Renal cortical epithelial cell (primary cell): ENCODE measurements at places on chromosomes 3 and 15.
A peak's percentile ranks its signal among the peaks of the same experiment; 100 is the strongest.

DNA sequence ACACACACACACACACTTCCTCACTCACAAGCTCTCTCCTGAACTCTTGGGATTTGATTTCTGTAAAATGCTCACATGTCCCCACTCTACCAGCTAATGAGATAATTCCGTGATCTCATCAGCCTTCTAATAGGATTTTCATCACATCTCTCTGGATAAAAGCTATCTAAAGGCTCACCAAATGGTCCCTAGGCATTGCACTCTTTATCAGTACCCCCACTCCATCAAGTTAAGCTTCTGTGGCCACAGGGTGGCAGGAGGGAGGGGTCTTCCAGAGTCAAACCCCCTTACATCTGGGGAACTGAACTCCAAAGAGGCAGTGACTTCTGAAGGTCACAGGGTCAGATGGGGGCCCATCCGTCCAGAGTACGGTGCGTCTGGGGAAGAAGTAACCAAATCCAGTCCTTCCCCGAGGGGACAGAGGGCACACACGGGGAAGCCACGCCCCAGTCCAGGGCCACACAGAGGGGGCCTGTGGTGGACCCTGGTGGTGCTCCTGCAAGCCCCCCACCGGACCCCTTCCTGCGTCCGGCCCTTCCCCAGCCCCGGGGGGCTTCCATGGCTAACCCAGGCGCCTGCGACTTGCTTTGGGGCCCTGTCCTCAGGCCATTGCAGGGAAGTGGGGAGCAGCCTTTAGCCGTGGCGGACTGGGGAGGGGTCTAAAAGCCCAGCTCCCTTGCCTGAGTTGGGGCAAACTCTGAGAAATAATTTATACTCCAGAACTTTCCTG lies 25.5 kb downstream of the CPN2 start:
- no peak for DNase-seq

DNA sequence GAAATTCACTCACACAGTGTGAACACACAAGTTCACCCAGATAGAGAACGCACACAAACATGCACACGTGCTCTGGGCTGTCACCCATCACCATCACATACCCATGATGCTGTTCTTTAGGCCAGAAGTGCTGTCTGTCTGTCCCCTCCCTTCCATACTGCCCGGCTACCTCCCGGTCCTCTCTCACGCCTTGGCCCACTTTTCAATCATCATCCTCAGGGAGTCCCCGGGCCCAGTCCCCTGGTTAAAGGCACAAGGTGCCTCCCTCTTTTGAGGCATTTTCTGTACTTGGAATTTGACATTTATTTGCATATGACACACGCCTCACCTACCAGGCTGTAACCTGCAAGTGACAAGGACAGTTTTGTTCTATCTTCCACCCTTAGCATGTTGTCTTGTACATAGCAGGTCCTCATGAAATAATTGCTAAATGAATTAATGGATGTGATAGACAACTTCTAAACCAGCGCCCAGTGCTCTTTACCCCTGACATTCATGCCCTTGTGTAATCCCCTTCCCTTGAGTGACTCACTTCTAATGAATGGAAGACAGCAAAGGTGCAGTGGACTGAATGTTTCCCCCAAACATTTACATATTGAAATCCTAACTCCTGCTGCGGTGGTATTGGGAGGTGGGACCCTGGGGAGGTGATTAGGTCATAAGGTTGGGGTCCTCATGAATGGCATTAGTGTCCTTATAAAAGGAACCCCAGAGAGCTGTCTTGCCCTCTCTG lies 73.9 kb upstream of the ADPGK start:
- peak; percentile 9 for DNase-seq

GRCh38 chr15:94375997-94376396 lies 144.6 kb downstream of the MCTP2 start:
- no peak for DNase-seq

- no peak for DNase-seq
These were observed 258.9 kb upstream of the THBS1 start for GRCh38 chr15:39321977-39322376.

DNA sequence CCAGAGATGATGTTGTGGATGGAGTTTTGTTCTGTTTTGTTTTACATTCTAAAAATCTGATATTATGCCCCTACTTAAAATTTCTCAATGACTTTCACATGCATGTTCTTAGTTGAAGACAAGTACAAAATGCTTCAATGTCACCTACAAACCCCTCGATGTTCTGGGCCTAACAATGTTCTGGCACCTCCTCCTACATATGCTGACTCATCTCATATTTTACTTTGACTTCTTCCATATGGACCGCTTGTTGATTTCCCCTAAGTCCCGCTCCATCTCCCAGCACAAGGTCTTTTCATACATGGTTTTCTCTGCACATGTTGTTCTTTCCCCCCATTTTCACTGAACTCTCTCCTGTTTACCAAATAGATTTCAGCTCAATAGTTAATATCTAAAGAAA lies 441.4 kb downstream of the CNTN6 start:
- DNase-seq = no peak

DNA sequence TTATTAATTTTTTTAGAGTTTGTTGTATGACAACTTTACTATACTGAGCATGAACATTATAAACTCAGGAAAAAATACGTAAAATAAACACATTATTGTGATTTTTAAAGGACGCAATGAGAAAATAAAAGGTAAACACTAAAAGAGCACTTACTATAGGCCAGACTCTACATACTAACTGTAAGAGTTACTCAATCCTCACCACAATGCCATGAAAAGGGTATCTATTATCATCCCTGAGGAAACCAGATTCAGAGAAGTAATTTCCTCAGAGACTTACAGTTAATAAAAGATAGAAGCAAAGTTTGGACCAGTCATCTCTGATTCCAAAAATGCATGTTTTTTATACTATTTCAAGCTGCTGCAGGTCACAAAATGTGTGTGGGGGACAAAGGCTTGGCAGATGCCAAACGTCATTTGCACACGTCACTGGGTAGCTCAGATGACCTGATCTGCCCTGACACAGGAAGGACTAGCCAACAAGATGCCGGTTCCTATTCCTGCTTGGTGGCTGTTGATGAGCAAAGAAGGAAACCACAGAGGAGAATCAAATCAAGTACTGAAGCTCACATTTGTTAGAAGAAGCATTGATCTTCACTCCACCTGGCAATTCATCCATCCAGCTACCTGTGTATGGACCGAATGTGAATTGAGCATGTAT lies 42.3 kb downstream of the KLHL6 start:
- no peak for DNase-seq

DNA sequence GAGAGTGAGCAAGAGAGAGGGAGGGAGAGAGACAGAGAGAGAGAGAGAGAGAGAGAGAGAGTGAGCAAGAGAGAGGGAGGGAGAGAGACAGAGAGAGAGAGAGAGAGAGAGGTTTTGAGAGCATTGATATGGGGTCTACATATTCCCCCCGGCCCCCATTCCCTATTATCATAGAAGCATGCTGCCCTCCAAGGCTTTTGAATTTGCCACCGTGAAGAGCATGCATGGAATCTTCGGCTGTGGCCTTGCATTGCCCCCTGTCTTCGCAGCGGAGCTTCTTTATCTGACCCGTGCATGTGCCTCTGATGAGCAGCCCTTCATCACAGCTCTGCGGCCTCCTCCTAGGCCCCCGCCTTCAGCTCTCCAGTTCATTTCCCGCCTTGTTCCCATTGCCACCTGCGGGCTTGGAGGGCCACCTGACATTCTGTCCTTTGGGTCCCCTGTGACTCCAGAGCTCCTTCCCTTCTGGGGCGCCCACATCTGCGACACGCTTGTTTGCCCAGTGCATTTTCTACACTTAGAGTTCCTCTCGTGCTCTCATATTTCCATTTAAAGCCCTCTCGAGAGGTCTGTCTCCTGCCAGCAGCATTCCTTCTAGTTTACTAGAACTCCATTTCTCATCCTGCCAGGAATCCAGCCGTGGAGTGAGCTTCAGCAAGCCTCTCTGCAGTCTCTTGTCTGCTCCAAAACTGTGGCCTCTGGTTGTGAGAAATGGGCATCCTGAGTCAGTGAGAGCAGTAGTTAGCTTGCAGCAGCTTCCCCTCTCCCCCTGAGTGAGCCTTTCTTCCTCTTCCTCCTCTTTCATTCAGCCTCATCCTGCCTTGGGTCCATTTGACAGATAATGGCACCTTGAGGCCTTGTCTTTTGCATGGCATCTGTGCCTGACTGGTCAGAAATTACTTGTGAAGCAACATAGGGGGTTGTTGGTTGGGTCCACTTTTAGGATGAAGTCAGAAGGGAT lies 25.3 kb downstream of the LPP start:
- no peak for DNase-seq

DNA sequence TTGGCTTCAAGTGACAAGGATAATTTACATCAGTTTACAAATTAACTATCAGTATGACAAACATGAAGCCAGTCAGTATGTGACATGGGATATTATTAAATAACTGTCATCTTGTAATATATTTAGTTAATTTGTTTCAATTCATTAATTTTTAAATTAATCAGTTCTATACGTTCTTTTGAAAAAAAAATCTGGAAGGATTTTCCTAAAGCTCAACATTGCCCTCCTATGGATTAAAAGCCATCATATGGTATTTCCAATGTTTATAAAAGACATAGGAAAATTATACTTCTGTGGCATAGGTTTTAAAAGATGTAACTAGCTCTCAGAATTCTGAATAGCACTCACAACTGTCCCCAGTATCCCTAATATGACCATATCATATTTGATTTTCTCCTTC lies 134.4 kb downstream of the PLOD2 start:
- DNase-seq = no peak

GRCh38 chr3:127131424-127132170 lies 61.3 kb upstream of the PRR23E start:
- DNase-seq = no peak

GRCh38 chr3:141876891-141877621 lies 613 bp downstream of the ATP1B3 start:
- DNase-seq = peak; percentile 32

DNA sequence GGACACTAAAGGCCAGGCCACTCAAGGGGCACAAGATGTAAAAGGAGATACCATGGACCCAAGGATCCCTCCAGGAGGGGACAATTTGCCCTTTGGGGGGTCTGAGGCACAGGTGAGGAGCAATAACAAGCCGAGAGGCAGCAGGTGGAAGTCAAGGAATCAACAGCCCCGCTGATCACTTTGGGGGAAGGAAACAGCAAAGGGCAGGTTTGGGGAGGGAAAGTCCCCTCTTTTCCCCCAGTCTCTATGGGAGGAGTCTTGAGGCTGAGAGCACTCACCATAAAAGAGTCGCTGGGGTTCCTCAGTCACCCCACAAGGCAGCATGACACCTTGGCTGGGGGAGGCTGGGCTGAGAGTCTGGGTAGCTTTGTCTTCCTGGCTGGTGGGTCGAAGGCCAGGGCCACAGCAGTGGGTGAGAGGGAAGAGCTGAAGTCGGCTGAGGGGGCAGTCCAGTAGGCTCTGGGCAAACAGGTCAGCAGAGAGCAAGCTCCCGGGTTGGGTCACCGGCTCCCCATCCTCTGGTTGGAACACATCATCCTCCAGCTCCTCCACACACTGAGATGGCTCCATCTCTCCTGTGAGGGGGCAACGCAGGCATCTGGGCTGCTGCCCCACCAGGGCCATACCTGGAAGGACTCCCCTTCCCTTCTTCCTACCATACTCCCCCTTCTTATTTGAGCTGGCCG lies 3.0 kb downstream of the BMF start:
- DNase-seq = no peak

DNA sequence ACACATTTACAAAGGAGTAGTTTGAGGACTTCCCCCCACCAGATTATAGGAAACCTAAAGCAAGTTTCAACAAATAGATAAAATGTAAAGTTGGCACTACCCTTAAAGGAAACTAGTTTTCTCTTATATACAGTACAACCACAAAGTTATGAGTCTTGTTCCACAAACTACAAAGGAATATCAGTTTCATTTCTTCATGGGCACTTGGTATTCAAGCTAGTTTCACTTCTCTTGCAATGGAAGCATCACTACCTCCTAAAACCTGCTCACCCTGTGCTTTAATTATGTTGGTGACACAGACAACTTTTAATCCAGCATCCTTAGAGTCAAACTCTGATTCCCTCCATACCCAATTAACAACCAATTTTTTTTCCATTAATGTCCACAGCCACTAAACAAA lies 707.0 kb downstream of the ROBO2 start:
- DNase-seq = no peak

DNA sequence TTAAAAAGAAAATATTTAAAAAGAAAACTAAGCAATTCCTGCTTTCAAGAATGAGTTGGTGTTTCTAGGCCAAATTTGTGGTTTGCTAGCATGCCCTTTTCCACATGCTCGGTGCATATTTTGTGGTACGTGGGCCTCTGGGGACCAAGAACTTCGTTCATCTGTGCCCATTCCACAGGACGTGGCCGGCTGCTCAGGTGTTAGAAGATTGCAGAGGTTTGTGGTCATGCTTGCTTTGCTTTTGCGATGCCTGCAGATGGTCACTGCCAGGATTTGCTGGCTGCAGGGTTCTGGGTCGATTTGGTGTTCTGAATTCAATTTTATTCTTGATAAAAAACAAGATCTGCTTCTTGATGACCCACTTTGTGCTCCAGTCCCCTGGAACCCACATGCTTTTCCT lies 7.5 kb downstream of the PSTPIP1 start:
- DNase-seq = no peak

DNA sequence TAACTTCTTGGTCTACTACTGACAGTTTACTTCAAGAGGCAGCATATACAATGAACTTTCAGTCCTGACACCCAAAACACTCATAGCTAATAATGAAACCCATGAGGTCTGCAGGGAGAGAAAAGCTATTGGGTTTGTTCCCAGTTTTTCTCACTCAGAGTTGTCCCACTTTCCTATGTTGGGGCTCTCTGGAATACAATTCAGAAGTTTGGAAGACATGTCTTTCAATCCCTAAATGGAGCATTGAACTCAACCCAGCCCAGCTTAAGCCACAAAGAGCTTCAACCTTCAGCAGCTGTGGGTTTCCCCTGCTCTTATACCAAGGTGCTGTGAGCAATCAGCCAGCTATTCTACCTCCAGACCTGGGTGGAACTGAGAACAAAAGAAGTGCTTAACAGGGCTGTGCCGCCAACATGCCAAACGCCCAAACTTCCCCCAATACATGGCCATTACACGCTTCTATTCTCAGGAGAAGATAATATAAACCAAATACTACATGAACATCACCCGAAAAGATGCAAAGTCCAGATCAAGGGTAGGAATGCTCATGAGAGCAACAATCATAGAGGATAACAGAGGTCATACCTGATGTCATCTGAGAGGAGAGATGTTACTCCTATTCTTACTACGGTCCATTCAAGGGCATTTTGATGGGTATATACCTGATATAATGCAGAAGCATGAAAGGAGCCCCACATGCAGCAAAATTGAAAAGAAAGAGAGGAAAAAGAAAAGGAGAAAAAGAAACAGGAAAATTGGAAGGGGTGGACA lies 131.2 kb upstream of the TGFBR2 start:
- DNase-seq = peak; percentile 72

- no peak for DNase-seq
These were observed 10.5 kb downstream of the NUTM1 start for GRCh38 chr15:34353627-34354026.

DNA sequence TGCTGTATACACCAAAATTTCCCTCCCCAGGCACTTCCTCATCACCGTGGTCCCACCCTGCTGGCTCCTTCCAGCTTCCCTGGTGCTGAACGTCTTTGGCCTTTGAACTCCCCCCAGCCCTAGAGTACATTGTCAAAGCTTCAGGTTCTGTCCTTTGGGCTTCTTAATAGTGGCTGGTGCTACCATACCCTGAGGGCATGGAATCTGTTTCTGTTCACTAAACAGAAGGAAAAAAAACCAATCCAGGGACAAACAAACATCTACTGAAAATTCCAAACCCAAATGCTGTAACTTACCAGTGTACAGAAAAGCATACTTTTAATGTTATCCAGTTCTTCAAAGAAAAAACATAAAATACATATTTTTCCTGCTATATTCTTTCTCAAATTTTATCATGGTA lies 148.7 kb downstream of the MYLK start:
- DNase-seq = peak; percentile 53

GRCh38 chr3:72338082-72338941 lies 509.9 kb downstream of the SHQ1 start:
- peak; percentile 38 for DNase-seq
